ENCODE measurements at places on chromosomes 1 and 21. TPM values are rescaled to one million over a fixed set of nuclear protein-coding genes. Genes with fewer than 3 reads are reported as not detected.

- DNase-seq: no peak
Measured at GRCh38 chr1:196593955-196594354, 14.3 kb downstream of the KCNT2 start.

The THEM5 gene
- total RNA-seq: not detected

GRCh38 chr1:2580691-2581090, 5.9 kb upstream of the PRXL2B start:
- no peak for DNase-seq

DNA sequence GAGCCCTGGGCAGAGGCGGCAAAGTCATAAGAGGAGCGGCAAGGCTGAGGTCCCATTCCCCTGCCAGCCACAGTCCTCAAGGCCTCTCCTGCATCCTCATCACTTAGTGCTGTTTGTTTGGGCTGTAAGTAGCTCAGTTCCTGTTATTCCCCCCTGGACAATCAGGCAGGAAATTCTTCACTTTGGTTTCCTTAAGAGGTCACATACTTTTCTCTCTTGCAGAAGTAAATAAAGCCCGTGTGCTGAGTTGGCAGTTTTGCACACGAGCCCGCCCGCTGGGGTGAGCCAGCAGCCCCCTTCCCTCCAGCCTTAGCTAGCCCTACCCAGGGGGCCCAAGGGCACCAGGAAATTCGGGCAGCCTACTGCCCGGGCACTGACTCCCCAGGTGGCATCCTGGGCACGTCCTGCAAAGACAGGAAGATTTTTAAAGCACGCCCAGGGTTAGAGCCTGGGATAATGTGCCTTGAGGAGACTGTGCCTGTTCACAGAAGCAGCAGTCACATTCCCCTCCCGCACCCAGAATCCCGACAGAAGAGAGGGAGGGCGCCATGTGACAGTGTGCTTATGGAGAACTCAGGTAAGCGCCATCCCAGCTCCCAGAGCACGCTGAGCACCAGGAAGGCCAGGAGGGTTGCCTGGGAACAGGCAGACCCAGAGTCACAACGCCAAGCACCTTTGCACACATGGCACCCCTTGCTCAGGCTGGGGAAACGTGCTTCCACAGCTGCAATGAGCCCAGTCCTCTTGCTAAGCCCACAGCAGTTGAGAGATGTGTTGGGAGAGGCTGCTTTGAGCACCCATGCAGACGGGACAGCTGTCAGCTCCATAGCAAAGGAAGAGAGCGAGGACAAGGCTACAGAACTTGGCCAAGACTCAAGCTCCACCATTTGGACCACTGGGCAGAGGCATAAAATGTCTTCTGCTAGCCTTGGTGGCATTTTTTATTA, 144.5 kb upstream of the TMEM51 start:
- DNase-seq: no peak

DNA sequence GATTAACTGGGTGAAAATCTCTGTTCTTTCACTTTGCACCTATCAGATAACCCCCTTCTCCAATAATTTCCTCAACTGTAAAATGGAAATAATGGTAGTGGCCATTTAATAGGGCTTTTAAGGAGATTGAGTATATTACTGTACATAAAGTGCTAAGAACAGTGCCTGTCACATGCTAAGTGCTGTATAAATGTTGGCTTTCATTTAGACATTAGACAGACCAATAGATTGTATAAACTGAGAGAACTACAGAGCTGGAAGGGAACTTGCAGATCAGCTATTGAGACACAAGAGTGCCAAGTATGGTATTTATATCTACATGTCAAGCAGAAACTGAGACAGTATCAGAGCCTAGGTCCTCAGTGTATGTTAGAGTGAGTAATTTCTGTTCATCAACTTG, 934.7 kb downstream of the PLA2G4A start:
- DNase-seq: no peak

All from frontal cortex (tissue), 4 donors.